ENCODE measurements at places on chromosomes 6 and 20.

DNA sequence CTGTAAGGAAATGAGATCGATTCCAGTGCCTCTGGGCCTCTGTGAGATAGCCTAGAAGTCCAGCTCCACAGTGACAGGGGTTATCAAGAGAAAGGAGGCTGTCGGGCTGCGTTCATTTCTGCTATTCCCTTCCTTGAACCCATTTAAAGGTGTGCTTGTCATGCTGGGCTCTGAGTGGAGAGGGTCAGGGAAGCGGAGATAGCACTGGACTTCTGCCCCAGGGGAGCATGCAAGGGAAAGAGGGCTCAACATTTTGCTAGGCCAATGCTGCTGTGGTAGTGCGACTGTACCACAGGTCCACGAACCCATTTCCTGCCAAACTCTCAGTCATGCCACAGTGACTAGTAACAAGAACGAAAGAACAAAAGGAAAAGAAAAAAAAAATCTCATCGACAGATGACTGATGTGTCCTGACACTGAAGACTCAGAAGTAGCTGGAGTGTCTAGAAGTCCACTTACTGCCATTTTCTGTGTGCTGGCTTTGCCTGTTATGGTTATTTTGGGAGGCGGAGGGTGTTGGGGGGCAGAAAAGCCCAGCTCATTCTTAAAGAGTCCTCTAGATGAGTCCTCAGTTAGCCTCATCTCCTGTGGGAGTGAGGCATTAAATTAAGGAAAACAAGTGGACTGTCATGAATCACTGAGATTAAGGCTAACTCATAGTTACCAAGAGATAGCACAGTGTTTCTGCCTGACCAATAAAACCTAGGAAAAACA, 8.1 kb downstream of the NEDD9 start:
- no peak for DNase-seq

DNA sequence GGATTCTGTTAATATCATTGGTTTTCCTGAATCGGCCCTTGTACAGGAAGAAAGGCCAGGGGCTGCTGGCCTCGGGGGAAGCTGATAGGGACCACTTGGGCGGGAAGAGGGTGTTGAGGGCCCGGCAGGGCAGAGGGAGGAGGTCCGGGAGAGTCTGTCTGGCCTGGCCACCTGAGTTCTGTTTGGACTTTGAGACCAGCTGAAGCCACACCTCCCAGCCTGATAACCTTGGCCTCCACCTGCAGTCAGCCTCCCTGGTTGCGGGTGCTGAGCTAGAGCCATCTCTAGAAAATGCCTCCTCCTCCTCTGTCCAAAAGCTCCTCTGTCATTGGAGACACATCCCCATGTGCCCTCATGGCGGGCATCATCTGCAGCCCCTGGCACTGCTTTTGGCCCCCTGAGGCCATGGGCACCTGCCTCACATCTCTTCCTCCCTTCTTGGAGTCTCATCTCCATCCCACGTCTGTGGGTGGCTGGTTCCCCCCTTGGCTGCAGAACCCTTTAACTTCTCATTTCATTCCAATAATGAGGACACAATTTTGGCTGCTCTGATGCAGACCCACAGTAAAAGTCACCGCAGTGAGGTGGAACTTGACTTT, 16.6 kb downstream of the APCDD1L start:
- no peak for DNase-seq

DNA sequence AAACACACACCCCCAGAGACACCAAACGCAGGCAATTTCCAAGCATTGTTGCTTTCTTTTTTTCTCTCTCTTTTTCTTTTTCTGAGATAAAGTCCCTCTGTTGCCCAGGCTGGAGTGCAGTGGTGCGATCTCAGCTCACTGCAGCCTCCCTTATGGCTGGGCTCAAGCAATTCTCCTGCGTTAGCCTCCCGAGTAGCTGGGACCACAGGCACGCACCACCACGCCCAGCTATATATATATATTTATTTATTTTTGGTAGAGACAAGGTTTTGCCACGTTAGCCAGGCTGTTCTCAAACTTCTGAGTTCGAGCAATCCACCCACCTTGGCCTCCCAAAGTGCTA, 14.0 kb upstream of the SRSF3 start:
- no peak for DNase-seq

DNA sequence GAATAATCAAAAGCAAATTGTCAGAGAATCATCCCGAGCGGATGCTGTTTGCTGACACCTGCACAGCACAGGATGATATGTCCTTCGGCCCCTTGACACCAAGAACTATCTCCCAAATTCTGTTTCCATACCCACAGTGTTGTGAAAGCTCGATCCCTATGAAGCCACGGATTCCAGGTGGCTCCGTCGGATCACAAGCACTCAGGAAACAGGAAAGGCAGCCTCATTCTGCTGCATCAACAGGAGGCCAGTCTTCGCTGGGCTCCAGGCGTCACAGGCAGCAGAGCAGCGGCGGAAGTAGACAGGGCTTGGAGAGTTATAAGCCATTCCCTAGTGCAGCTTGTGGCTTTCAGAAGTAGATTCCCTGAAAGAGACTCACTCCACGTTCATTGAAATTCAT, 342.3 kb downstream of the C6orf118 start:
- DNase-seq, result no peak

DNA sequence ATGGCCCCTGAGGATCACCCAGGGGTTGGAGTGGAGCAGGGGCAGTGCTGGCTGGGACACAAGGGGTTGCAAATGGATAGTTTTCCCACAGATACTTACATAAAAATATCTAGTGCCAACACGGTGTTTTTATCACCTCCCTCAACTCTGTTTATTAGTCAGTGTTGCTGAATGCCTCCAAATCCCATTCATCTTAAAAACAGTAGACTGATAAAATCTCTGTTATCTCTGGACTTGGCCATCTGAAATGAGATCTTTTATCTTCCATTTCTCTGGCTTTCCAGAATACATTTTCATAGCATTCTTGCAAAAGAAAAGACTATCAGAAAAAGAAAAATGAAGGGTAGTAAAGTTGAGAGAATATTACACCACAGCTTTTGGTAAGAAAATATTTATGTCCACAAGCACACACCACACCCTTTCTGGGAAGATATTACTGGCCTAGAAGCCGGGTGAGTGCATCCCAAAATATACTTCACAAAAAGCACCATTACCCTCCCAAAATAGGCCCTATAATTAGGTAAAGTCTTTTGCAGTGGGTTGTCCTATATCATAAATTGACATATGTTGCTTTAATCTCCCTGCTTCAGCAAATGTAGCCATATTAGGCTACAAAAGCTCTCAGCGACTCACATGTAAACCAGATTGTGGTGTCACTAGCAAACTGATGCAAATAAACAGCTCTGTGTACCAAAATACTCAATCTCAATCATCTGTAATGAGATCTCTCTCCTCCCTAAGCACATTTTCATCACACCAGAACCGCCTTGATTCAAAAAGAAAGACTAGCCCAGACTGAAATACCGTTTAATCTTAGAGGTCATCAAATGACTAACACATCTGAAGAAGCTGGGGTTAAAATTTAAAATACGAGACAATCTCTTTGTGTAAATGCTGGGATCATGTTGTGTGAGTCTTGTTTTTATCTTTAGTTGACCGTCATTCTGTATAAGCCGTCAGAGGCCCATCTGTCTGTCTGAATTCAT, 96.7 kb downstream of the FYN start:
- no peak for DNase-seq

DNA sequence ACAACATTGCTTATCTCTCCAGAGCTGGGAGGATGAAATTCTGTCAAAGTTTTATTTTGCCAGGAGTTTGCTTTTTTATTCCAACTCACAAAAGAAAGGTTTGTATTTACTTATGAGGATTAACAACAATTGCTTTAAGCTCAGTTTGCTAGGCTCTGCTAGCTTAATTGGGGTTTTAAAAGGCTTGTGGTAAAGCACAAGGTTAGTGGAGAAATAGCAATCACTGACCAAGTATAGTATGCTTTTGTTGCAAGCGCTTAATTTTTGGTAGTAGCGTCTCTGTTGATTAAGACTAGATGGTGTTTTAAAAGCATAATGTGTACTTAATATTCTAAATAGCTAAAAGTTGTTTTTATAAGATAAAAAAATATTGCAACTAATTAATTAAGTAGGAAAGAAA, 45.7 kb downstream of the TINAG start:
- DNase-seq, result no peak

- DNase-seq, result peak; percentile 20
Observed at GRCh38 chr20:50625986-50626677, 65.2 kb downstream of the RIPOR3 start.

GRCh38 chr6:106163446-106163965, 77.4 kb downstream of the PRDM1 start:
- no peak for DNase-seq

- no peak for DNase-seq
Observed at GRCh38 chr6:88441346-88441745, 275.2 kb upstream of the CNR1 start.

DNA sequence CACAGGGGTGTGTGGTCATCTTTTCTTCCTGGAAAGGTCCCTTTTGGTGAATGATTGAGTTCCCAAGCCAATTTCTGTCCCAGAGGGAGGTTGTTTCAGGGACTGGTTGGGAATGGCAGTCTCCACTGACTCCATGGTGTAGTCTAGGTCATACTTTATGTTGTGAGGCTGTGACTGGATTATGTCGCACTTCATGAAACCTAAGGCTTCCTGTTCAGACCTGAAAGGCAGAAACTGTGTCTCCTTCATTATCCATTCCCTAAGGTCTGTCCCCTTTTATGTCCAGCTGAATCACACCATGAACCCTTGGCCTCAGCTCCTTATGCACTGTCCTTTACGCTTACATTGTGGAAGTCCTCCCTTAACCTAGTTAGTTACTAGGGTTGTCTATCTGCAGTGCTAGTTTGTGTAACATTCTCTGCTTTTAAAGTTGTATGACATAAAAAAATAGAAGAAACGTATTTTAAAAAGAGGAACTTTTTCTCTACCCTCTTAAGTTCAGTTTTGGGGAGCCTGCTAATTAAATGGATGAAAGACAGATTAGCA, 191.3 kb downstream of the JARID2 start:
- no peak for DNase-seq

DNA sequence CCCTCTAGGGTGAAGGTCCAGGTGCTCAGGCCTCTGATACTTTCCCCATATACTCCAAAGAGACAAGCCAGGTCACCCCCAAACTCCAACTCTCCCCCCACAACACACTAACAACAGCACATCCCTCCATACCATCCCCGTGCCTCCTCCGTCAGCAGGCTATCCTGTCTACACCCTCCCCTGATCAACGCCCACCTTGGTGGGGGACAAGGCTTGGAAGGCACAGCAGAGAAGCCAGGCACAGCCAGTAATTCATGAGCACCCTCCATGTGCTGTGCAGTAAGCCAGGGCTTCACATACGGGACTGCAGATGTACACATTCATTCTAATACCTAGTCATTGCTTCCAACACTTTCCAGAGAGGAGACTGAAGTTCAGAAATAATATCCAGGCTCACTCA, 57.6 kb downstream of the TRERF1 start:
- DNase-seq, result no peak

- no peak for DNase-seq
Observed at GRCh38 chr20:62430866-62431447, 3.6 kb upstream of the RBBP8NL start.

- DNase-seq, result no peak
Observed at GRCh38 chr6:5522147-5522546, 260.8 kb downstream of the FARS2 start.

- DNase-seq, result no peak
Observed at GRCh38 chr20:20695250-20695816, 17.1 kb downstream of the RALGAPA2 start.

DNA sequence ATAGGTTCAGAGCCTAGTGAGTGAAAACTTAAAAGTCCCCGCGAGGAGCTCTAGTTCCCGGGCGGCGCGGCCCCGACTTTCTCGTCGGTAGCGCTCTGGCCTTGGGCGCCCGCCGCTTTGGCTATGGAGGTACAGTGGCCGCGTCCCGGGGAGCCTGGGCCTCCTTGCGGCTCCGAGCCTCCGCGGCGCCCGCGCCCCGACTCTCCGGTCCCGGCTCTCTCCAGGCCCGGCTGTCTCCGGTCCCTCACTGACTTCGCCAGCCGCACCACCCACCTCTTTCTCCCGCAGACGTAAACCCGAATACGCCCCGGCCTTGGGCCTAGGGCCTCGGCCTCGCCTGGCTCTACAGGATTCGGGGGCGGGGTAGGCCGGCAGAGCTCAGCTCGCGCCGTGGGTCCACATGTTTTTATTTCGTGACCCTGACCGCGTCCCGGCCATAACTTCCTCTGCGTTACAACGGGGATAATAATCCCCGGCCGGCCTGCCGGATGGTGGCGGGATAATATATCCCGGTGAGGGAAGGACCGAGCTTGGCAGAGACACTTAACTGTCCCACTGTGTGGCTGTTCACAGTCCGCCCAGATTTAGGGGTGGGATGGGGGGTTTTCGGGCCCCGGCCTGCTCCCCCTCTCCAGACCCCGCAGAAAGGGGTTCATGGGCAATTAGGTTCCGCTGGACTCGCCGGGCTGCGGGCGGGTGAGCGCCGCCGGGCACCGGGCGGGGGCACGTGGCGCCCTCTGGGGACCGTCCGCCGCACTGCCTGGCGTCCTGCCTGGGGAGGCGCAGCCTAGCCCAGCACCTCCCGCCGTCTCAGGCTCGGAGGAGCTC, 10.0 kb upstream of the TBX18 start:
- no peak for DNase-seq

DNA sequence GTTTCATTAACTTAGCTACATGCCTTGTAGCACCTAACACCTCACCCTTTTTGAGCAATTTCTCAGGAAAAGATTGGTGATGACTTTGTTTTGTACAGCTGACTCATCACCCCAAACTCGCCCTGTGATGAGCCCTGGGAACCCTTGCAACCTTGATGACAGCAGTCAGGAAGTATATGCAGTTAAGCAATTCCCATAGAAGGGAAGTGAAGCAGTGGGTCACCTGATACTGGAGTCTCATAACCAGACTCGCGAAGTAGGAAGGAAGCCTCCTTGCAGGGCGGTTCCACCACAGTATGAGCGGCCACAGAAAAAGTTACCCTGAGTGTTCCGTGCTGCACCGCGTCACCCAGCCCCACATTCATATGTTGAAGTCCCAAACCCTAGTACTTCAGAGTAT, 82.0 kb upstream of the EDN1 start:
- no peak for DNase-seq

- no peak for DNase-seq
Observed at GRCh38 chr6:35503534-35503933, 6.7 kb upstream of the TEAD3 start.

DNA sequence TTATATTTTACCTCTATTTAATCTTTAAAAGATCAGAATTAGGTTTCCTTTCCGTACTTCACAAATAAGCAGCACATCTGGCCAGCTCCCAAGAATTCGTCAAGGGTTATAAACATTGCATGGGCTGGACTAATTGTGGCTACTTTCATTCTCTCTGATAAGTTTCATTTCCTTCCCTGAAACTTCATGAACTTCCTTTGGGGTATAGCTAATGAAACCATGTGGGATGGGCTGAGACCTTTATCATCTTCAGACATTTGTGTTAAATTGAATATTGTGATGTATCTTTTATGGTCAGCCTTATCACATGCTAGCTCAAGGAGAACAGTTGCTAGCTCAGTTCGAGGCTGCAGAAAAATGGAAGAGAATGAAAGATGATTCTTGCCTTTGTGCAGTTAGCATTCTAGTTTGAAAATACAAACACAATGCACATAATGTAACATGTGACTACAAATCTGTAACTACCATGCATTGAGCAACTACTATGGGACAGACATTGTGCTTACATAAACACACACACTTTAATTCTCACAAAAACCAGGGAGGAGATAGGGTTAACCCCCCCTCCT, 1.7 kb upstream of the GMPR start:
- DNase-seq, result no peak
